Upper lobe of right lung (tissue), 1 donor: ENCODE measurements at places on chromosomes 5 and 9. TPM values are rescaled to one million over a fixed set of nuclear protein-coding genes. Genes with fewer than 3 reads are reported as not detected.

- no peaks in the 10 kb centered on the region for H3K4me1 ChIP-seq
- no peaks in the 10 kb centered on the region for H3K36me3 ChIP-seq
- no peak overlapping the region for H3K27ac ChIP-seq
- H3K27me3 ChIP-seq: no peaks in the 10 kb centered on the region
- DNase-seq: no peak
- H3K4me3 ChIP-seq: no peak overlapping the region
Measured at GRCh38 chr9:123523845-123524244, 167.8 kb downstream of the CRB2 start.

DNA sequence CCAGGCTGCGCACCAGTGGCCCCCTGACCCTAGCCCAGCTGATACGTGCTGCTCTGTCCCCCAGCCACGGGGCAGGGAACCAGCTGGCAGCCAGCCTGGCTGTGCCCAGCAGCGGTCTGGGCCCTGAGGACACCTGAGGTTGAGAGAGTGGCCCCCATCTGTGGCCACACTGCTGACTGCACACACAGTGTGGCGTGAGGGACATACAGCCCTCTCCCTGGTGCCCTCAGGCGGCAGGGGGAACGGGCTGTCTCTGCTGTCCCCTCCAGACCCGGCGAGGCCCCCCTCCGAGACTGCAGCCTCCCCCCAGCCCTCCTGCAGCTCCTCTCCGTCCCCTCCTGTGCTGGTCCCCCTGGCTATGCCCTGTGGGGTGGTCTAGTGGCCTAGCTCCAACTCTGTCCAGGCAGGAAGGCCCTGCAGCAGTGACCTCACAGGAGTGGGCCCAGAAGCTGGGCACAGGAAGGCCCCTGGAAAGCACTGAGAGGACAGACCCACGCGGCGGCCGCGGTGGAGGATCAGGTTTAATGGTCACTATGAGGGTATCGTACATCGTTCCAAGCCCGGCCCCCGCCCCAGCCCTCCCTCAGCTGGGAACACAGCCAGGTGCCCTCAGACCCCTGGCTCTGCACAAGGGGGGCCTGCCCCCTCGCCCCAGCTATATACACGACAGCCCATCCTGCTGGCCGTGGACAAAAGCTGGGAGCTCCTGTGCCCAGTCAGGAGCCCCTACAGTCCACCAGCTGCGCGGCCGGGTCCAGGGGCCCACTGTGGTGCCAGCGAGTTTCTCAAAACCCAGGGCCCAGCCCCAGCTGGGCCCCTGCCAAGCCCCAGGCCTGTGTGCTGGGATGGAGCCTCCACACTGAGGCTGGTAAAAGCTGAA lies 6.8 kb upstream of the ENTPD8 start:
- no peaks in the 10 kb centered on the region for H3K27me3 ChIP-seq
- no peak for DNase-seq
- no peak overlapping the region for H3K27ac ChIP-seq
- H3K4me1 ChIP-seq: peaks cover 7% of the 10 kb centered on the region
- no peak overlapping the region for H3K4me3 ChIP-seq

- no peak overlapping the region for H3K4me3 ChIP-seq
- H3K36me3 ChIP-seq: no peaks in the 10 kb centered on the region
- H3K4me1 ChIP-seq: no peaks in the 10 kb centered on the region
Measured at GRCh38 chr9:117545846-117546245, 131.0 kb upstream of the ASTN2 start.

GRCh38 chr9:127705577-127706379 lies 1.0 kb upstream of the CFAP157 start:
- no peaks in the 10 kb centered on the region for H3K36me3 ChIP-seq
- DNase-seq: no peak
- no peaks in the 10 kb centered on the region for H3K27me3 ChIP-seq
- H3K4me1 ChIP-seq: no peaks in the 10 kb centered on the region
- H3K27ac ChIP-seq: no peak overlapping the region
- H3K4me3 ChIP-seq: no peak overlapping the region

DNA sequence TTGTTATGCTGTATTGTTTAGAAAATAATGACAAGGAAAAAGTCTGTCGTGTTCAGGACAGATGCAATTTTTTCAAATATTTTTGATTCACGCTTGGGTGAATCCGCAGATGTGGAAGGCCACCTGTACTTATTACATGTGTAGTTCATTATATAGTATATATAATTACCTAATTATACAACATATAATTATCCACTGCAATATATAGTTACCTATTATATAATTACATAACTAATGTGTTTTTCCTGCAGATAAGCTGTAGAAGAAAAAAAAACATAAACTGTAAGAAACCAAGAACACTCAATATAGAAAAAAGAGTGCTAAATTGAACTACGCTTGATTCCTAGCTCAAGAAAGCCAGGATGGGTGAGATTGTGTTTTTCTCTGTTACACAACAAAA lies 93.6 kb upstream of the RANBP3L start:
- no peak overlapping the region for H3K27ac ChIP-seq
- DNase-seq: no peak
- H3K4me3 ChIP-seq: no peak overlapping the region
- no peaks in the 10 kb centered on the region for H3K27me3 ChIP-seq
- no peaks in the 10 kb centered on the region for H3K36me3 ChIP-seq
- no peaks in the 10 kb centered on the region for H3K4me1 ChIP-seq

GRCh38 chr5:169064093-169064492 lies 236.8 kb downstream of the SLIT3 start:
- peaks cover 15% of the 10 kb centered on the region for H3K4me1 ChIP-seq
- H3K27me3 ChIP-seq: no peaks in the 10 kb centered on the region
- no peak for DNase-seq

GRCh38 chr5:97224112-97224750 lies 41.2 kb upstream of the RIOK2 start:
- no peaks in the 10 kb centered on the region for H3K36me3 ChIP-seq
- H3K4me3 ChIP-seq: no peak overlapping the region
- no peak overlapping the region for H3K27ac ChIP-seq
- H3K4me1 ChIP-seq: no peaks in the 10 kb centered on the region

DNA sequence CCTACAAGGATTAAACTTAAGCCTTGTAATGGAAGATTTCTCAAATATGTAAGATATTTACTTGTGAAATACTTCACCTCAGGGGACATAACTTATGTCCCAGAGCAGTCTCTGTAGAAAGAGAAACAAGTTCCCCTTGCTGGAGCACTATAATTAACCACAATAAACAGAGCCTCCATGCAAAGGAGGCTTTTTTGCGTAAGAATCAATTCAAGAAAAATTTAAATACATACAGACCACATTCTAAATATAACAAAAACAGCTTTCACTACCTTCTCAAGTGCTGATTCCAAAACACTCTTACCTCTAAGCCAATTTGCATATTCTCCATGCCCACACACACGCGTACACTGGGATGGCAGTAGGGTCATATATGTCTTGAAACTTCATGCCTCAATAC lies 30.7 kb upstream of the CCNB1 start:
- no peak overlapping the region for H3K4me3 ChIP-seq
- H3K36me3 ChIP-seq: peaks cover 4% of the 10 kb centered on the region
- no peak for DNase-seq

DNA sequence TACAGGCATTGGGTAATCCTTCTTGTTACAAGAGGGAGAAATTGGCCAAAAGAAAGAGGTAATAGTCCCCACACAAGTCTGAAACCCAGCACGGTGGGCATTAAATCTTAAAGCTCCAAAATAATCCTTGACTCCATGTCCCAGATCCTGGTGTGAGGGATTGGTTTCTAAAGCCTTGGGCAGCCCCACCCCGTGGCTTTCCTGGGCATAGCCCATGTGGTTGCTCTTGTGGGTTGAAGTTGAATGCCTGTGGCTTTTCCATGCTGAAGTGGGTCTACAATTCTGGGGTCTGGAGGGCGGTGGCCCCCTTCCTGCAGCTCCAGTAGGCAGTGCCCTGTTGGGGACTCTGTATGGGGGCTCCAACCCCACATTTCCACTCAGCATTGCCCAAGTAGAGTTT lies 91.8 kb upstream of the LARP1 start:
- H3K27ac ChIP-seq: no peak overlapping the region
- H3K4me3 ChIP-seq: no peak overlapping the region
- H3K36me3 ChIP-seq: no peaks in the 10 kb centered on the region
- peak; percentile 26 for DNase-seq
- H3K27me3 ChIP-seq: no peaks in the 10 kb centered on the region

- H3K36me3 ChIP-seq: no peaks in the 10 kb centered on the region
- no peaks in the 10 kb centered on the region for H3K27me3 ChIP-seq
- DNase-seq: no peak
- no peak overlapping the region for H3K27ac ChIP-seq
Measured at GRCh38 chr5:171697221-171698102, 88.2 kb upstream of the SMIM23 start.

DNA sequence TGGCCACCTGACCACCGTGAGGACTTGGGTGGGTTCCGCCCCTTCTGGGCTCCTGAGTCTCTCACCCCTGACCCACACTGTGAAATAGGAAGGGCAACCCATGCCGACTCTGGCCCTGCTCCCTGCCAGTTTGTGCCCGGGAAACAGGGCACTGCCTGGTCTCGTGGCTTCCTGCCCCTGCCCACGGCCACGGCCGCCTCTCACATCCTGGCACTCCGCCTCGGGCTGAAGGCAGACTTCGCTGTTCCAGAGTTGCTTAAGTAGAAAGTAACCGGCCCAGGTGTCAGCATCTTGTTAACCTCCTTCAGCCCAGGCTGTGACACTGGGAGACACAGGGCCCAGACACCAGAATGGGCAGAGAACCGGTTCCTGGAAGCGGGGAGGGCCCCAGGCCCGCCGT lies 68.7 kb upstream of the RNU6ATAC start:
- peaks cover 26% of the 10 kb centered on the region for H3K4me1 ChIP-seq
- no peaks in the 10 kb centered on the region for H3K36me3 ChIP-seq
- DNase-seq: peak; percentile 82
- H3K27ac ChIP-seq: no peak overlapping the region
- H3K27me3 ChIP-seq: no peaks in the 10 kb centered on the region

- no peak for DNase-seq
- no peak overlapping the region for H3K27ac ChIP-seq
- peaks cover 6% of the 10 kb centered on the region for H3K36me3 ChIP-seq
- no peaks in the 10 kb centered on the region for H3K4me1 ChIP-seq
Measured at GRCh38 chr9:2764353-2764752, 47.0 kb downstream of the KCNV2 start.

DNA sequence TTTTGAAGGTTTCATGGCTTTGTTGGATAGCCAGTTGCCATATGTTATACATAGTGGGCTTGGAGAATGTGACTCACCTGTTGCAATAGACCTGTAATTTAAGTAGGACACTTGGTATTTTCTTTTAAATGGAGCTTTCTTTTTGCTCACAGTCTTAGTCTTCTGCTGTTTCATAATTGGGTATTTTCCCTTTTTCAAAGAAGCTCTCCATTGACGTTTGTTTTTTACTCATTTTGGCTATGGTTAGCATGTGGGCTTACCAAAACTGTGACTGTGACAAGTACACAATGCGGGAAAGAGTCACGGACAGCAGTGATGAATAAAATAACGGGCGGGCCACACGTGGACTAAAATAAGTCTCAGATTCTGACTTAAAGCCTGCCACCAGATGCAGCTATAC lies 23.2 kb upstream of the RNF20 start:
- H3K27me3 ChIP-seq: no peaks in the 10 kb centered on the region
- H3K4me1 ChIP-seq: peaks cover 10% of the 10 kb centered on the region
- H3K27ac ChIP-seq: no peak overlapping the region
- no peak overlapping the region for H3K4me3 ChIP-seq

- peaks cover 18% of the 10 kb centered on the region for H3K4me1 ChIP-seq
- no peak for DNase-seq
- H3K36me3 ChIP-seq: no peaks in the 10 kb centered on the region
- no peaks in the 10 kb centered on the region for H3K27me3 ChIP-seq
- H3K27ac ChIP-seq: peak overlapping the region; percentile 30
Measured at GRCh38 chr9:136603216-136603615, 57.4 kb upstream of the NOTCH1 start.

DNA sequence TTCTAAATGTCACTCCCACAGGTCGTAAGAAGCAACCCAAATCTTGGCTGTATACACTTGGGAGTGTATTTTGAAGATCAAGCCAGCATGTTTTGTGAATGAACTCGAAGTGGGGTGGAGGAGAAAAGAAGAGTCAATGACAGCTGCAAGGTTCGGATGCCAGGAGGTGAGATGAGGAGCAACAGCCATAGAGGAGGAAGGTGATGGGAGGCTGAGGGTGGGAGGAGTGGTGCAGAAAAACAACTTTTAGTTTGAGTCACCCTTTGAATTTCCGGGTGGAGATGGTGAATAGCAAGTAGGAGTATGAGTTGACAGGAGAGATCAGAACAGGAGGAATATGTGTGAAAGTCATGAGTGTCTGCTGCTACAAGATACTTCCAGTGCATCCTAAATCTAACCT lies 153.6 kb downstream of the DIRAS2 start:
- DNase-seq: no peak
- no peaks in the 10 kb centered on the region for H3K4me1 ChIP-seq
- H3K36me3 ChIP-seq: no peaks in the 10 kb centered on the region
- H3K4me3 ChIP-seq: no peak overlapping the region
- no peaks in the 10 kb centered on the region for H3K27me3 ChIP-seq
- no peak overlapping the region for H3K27ac ChIP-seq

GRCh38 chr5:107743373-107744000 lies 72.8 kb upstream of the EFNA5 start:
- no peaks in the 10 kb centered on the region for H3K36me3 ChIP-seq
- DNase-seq: no peak
- H3K27ac ChIP-seq: no peak overlapping the region

DNA sequence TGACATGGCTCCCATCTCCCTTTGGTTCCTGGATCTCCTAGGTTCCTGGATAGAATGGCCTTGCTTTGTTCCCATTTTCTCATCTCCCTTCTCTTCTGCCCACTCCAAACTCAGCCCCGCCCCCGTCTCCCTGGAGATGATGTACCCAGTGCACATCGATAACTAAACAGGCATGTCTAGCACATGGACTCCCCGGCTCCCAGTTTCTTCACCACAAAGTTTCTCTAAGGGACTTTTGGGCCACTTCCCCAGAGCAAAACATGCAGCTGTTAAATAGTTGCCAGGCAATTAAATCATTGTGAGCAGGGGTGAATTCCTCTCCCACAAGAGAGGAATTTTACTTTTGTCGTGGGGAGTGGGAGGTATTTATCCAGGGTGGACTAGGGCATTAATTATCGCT lies 259.0 kb downstream of the GADD45G start:
- peak; percentile 40 for DNase-seq
- H3K4me1 ChIP-seq: peaks cover 7% of the 10 kb centered on the region
- no peak overlapping the region for H3K4me3 ChIP-seq
- no peak overlapping the region for H3K27ac ChIP-seq
- no peaks in the 10 kb centered on the region for H3K27me3 ChIP-seq
- H3K36me3 ChIP-seq: no peaks in the 10 kb centered on the region

GRCh38 chr9:130209422-130209821 lies 37.2 kb downstream of the NCS1 start:
- no peaks in the 10 kb centered on the region for H3K27me3 ChIP-seq
- no peaks in the 10 kb centered on the region for H3K36me3 ChIP-seq
- no peak for DNase-seq
- H3K4me3 ChIP-seq: no peak overlapping the region
- no peaks in the 10 kb centered on the region for H3K4me1 ChIP-seq

- H3K4me3 ChIP-seq: no peak overlapping the region
- peaks cover 7% of the 10 kb centered on the region for H3K27me3 ChIP-seq
- DNase-seq: no peak
- no peaks in the 10 kb centered on the region for H3K36me3 ChIP-seq
Measured at GRCh38 chr9:137149942-137150616, 11.1 kb downstream of the GRIN1 start.

The SLC36A2 gene
- not detected for total RNA-seq

The PCDHB12 gene
- 2.8 TPM for total RNA-seq

The SLC28A3 gene
- 1.6 TPM for total RNA-seq

The EXOSC2 gene
- 23.0 TPM for total RNA-seq

The TTLL11 gene
- total RNA-seq: 10.7 TPM

The SPINK6 gene
- not detected for total RNA-seq

The WWC1 gene
- total RNA-seq: 94.2 TPM

The TMEM8B gene
- total RNA-seq: 13.7 TPM

The SERF1A gene
- 8.9 TPM for total RNA-seq

The HMCN2 gene
- total RNA-seq: 7.8 TPM

The UBE2QL1 gene
- total RNA-seq: not detected

The EGR1 gene
- 85.6 TPM for total RNA-seq

The PCSK1 gene
- total RNA-seq: not detected
